ENCODE measurements at places on chromosomes 2 and 18.

- no peak for DNase-seq
Observed at GRCh38 chr2:73063909-73064875, 7.3 kb downstream of the SFXN5 start.

GRCh38 chr2:238802957-238803356, 44.9 kb upstream of the TWIST2 start:
- DNase-seq, result no peak

- DNase-seq, result no peak
Observed at GRCh38 chr2:217948351-217948791, 54.4 kb downstream of the TNS1 start.

GRCh38 chr2:183179156-183179555, 54.9 kb downstream of the NUP35 start:
- no peak for DNase-seq

GRCh38 chr2:43343573-43344304, 117.3 kb upstream of the ZFP36L2 start:
- DNase-seq, result no peak

DNA sequence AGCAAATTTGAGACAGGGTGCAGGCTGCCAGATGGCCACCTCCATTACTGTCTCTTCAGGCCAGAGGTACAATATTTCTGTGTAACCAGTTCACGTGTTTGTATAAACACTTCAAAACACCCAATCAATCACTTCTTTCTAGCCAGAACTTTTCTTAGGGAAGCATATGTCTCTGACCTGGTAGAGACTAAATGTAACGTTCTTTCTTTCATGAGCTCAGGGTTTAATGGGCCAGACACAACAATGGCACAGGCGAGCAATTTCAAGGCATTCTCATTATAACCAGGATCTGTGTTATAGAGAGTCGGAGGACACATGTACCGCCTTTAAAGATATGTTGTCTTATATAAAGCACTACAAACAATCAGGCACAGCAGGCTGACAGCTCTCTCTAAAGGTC, 1846.4 kb upstream of the PIK3C3 start:
- no peak for DNase-seq

GRCh38 chr2:187689372-187689771, 135.1 kb upstream of the TFPI start:
- DNase-seq, result no peak

GRCh38 chr2:173869244-173870229, 95.6 kb downstream of the SP3 start:
- no peak for DNase-seq

- no peak for DNase-seq
Observed at GRCh38 chr2:1477196-1478040, 64.2 kb downstream of the TPO start.

DNA sequence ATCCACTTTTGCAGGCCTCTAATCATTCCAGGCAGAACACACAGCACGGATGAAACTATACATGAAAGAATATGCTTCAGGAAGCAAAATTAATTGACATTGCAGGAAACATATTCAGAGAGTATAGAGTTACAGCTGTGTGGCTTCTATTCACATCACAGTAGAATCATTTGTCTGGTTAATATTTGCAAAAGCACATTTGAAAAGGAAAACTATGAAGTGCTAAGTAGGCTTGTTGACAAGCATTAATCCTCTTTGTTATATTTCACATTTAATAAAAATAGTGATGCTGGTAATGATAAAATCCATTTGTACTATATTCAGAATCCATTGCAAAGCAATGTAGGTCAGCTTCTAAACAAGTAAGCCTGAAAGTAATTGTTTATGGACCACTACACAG, 32.2 kb upstream of the PIK3C3 start:
- DNase-seq, result no peak

- DNase-seq, result no peak
Observed at GRCh38 chr2:170681311-170681710, 33.8 kb upstream of the SP5 start.

DNA sequence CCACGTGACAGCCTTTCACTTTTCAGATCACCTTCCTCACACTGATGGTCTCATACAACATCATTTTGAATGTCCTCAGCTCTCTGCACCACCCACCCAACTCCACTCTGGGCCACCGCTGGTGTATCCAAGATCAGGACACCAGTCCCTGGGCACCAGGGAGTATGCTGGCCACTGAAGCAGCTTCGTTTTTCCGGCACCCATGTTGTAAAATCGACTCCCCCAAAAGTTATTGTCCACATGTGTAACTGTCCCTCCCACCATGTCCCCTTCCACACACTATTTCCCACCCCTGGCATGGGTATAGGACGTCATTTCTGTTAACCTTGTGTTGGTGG, 96.4 kb downstream of the TGOLN2 start:
- DNase-seq, result no peak

GRCh38 chr2:50443868-50444630, 587.9 kb downstream of the NRXN1 start:
- no peak for DNase-seq

DNA sequence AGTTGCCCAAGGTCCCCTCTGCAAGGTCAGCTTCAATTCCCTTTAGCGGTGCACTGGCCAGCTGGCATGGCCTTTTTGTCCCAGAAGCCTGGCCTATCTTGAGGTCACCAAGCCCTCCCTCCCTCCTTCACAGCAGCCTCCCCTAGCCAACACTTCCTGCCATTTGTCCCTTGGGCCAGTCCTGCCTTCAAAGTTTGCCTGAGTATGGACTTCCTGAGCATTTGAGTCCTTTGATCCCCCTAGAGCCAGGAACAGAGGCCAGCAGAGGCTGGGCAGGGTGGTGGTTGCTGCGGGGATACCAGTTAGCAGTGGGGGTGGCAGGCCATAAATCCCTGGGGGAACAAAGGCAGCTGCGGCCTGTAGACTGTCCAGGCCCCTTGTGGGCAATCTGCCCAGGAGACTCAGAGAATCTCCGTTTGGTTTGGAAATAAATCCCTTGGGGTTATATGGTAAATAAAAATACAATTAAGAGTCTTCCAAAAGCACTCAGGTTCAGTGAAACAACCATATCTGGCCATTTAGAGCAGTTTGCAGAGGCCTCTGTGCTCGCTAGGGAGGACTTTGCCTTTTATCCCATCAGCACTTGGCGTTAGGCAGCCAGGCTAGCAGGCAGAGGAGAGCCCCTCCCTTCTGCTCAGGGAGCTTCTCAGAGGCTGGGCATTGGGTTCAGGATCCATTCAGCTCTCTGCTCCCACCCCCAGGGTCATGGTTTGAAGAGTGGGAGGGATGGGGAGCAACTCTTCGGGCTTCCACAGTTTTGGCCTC, 3.1 kb upstream of the HES6 start:
- DNase-seq, result no peak

DNA sequence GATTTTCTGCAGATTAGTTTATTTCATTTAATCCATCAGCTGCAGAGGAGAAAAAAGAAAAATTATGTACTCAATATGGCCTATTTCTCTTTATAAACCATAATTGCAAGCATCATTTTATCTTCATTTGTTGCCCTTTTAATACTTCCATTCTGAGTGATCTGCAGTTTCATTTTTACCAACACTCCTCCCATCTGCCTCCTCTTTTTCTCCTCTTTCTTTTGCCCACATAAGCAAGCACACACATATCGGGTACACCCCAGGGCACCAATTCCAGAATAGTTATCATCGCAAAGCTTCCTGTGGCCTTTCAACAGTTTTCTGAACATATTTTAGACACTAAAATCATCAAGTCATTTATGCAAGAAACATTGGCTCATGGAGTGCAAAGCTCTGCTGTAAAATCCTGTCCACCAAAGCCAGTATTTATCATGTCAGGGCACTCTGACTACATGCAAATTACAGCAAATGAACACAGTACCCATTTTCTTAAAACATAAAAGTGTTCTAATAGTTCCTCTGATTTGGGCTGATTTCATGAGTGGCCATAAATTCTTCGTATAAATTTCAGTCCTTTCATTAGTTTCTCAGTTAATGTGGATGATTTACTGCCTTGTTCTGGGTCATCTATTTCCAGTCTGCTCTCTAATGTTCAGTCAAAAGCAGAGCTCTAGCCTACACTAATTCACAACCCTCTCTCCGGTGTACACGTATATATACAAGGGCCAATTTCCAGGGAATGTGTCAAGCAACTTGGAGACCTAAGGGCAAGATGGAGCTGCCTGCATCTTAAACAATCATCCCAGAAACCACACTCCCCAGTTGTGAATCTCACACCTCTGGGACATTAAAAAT, 281.3 kb downstream of the STK39 start:
- DNase-seq, result no peak

- DNase-seq, result no peak
Observed at GRCh38 chr2:141137122-141137693, 993.6 kb downstream of the LRP1B start.

GRCh38 chr2:24730481-24730880, 62.7 kb downstream of the PTRHD1 start:
- DNase-seq, result no peak
